ENCODE measurements at places on chromosomes 5 and 9. TPM values are rescaled to one million over a fixed set of nuclear protein-coding genes. Genes with fewer than 3 reads are reported as not detected.

Gene SLC36A2
- not detected for total RNA-seq

Gene NUDCD2
- total RNA-seq: 1.6 TPM

Gene SPACA9
- total RNA-seq: 1.00 TPM

Gene LTC4S
- 3.8 TPM for total RNA-seq

Gene ZNF883
- total RNA-seq: 0.27 TPM

Gene PTGDS
- 20.3 TPM for total RNA-seq

Gene SPAG8
- 1.9 TPM for total RNA-seq

Gene SLC22A4
- 1.6 TPM for total RNA-seq

Gene EGR1
- total RNA-seq: 69.9 TPM

Gene CER1
- total RNA-seq: not detected

Gene LCN2
- 56.9 TPM for total RNA-seq

Gene IFNA13
- total RNA-seq: not detected

Gene PCDHA11
- 0.48 TPM for total RNA-seq

Data from transverse colon (tissue), 4 donors.